ENCODE measurements at places on chromosomes 2 and 18. TPM values are rescaled to one million over a fixed set of nuclear protein-coding genes. Genes with fewer than 3 reads are reported as not detected.

FBLN7 gene
- total RNA-seq, result 3.7 TPM

RAB6D gene
- total RNA-seq, result not detected

SCYGR5 gene
- not detected for total RNA-seq

LYG2 gene
- total RNA-seq, result not detected

AMER3 gene
- total RNA-seq, result not detected

OTOF gene
- total RNA-seq, result not detected

INPP5D gene
- total RNA-seq, result 0.17 TPM

SERPINB7 gene
- total RNA-seq, result not detected

FOXI3 gene
- total RNA-seq, result not detected

STARD6 gene
- total RNA-seq, result not detected

SH2D6 gene
- not detected for total RNA-seq

FAM124B gene
- total RNA-seq, result not detected

SERPINB11 gene
- total RNA-seq, result not detected

LYPD6 gene
- total RNA-seq, result 2.7 TPM

LOXHD1 gene
- total RNA-seq, result not detected

CHRND gene
- total RNA-seq, result 0.26 TPM

LHCGR gene
- total RNA-seq, result not detected

WNT6 gene
- total RNA-seq, result not detected

PSMA8 gene
- total RNA-seq, result not detected

FIGN gene
- total RNA-seq, result 1.3 TPM

TRAF3IP1 gene
- total RNA-seq, result 7.6 TPM

NR4A2 gene
- 0.68 TPM for total RNA-seq

CD207 gene
- not detected for total RNA-seq

SLC8A1 gene
- total RNA-seq, result 7.9 TPM

EFR3B gene
- 0.47 TPM for total RNA-seq

GALNT14 gene
- 0.09 TPM for total RNA-seq

PLCD4 gene
- 2.7 TPM for total RNA-seq

ELAC1 gene
- 8.8 TPM for total RNA-seq

TNFAIP6 gene
- 20.0 TPM for total RNA-seq

NOSTRIN gene
- total RNA-seq, result 0.43 TPM

TMEM247 gene
- not detected for total RNA-seq

RTP5 gene
- not detected for total RNA-seq

MC4R gene
- not detected for total RNA-seq

C2orf72 gene
- total RNA-seq, result 0.70 TPM

Measured in pericardium fibroblast (primary cell).